Stimulated activated naive CD8-positive, alpha-beta T cell treated with anti-CD3 and anti-CD28 coated beads, Interleukin-15, Interleukin-2, amounts not matched to agents 100 U/mL and 50 U/mL, for 24 hours (primary cell): ENCODE measurements at places on chromosomes 6 and 20.

DNA sequence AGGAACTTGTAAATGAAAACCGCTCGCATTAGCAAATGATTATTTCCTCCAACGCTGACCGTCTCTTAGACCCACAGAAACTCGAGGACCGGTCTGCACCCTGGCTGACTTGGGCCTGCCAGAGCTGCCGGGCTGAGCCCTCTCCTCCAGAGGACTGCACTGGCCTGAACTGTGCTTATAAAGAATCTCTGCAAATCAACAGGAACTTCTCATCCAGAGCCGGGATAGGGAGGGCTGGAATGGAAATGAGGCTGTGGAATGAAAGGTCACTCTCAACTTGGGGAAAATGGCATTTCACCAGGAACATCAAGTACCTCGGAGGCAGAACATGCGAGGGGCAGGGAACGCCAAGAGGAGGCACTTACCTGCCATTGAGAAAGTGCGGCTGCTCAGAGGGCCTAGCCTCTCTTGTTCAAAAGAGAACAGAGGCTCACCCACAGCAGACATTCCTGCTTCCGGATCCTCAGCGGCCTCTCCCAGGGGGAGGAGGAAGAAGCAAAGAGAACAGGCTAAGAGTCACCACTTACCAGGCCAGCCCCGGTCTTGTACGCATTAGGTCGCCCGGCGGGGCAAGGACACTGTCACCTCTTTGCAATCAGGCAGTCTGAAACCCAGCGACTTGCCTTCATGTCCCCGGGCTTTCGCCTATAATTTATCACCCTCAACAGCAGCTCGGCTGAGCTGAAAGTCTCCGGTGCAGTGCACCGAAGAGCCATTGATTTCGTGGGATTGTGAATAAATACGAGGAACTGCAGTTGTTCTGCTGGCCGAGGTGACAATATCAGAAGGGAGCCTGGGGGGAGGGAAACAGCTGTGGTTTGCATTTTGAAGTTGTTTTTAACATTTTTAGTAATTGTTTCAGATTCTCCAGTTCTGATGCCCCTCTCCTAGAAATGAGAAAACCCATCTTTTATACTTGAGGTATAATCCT lies 37.6 kb downstream of the ZMYND8 start:
- peak; percentile 23 for DNase-seq

GRCh38 chr6:135331002-135331401 lies 149.9 kb downstream of the MYB start:
- no peak for DNase-seq

DNA sequence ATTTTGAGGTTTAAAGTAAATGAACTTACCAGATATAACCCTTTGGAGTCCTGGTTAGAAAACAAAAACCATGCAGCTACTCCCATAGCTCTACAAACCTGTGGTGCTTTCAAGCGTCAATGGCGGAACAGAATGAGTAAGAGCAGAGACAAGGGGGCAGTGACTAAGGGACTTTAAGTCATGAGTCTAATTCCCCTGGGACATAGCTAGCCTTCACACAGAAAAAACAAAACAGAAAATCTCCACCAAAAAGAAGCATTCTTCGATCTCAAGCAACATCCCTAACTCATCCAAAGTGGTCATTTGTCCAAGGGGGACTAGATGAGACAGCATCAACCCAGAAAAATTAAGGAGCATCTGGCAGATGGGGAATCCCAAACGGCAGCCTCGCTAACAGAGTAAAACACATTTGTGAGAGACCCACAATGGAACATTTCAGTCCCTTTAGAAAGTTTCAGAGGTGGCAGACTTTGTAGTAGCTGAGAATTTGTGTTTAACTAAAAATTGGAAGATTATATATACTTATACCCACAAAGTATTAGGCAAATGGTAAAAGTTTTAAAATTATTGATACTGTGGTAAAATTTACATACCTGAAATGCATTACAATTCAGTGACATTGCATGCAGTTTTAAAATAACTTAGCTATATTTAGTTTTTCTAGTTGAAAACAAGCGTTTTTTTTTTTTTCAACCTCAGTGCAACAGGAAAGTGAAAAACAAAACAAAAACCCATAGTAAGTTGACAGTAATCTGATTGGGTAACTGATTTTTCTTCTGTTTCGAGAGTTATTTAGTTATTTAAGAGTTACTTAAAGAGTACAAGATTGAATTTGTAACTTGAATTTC lies 67.5 kb downstream of the KCNQ5 start:
- DNase-seq = no peak

- no peak for DNase-seq
Observed at GRCh38 chr6:71228461-71229041, 60.1 kb upstream of the OGFRL1 start.

DNA sequence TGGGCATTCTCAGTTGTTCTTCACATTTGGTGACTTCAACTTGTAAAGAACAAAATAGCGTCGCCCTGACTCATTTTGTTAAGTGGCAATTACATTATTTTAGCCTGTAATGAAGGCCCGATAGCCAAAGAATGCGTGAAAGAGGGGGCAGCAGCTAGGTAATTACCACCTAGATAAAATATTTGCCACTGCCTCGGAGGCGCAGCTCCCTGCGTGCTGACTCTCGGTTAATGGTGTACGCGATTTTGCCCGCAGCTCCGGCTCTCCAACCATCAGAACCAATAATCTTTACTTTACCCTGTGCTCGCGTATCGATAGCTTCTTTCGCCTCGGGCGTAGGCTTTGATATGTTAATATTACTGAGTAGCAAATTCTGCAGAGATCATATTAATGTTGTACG lies 8.7 kb downstream of the TFAP2D start:
- no peak for DNase-seq

DNA sequence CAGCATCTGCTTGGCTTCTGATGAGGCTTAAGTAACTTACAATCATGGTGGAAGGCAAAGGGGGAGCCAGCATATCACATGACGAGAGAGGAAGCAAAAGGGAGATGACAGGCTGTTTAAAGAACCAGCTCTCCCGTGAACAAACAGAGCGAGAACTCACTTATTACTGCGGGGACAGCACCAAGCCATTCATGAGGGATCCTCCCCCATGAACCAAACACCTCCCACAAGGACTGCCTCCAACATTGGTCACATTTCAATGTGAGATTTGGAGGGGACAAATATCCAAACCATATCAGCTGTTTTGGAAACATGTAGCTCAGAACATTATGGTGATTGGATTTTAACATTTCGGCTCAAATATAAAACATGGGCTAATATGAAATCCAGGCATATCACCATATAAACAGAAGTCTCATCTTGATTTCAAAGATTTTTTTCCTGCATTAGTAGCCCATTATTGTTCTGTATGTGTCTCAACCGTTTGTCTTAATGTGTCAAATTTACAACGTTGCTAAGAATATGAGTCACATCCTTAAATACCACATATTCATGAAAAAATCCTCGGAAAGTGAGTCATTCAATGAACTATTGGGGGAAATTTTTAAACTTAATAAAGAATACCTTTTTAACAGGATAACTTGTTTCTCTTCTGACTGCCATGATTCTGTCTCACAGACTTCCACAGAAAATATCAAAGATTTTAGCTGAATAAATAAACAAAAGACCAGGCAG lies 894.3 kb downstream of the TFAP2A start:
- DNase-seq = no peak

DNA sequence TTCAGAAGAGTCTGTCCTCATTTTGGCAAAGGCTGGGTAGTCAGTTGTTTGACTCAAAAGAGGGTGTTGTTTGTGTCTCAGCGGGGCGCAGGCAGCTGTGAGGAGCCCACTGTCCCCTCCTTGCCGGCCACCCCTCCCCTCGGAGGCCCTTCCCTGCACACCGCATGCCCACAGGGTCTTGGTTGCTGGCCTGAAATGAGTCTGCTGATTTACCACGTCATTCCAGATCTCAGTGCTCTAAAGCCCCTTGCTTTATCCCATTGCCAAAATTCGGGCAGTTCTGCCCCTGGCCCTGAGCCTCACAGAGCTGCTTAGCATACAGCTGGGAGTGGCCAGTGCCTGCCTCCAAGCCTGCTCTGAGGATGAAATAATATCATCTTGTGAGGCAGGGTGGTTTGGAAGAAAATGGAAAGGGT lies 220.7 kb downstream of the UST start:
- no peak for DNase-seq

DNA sequence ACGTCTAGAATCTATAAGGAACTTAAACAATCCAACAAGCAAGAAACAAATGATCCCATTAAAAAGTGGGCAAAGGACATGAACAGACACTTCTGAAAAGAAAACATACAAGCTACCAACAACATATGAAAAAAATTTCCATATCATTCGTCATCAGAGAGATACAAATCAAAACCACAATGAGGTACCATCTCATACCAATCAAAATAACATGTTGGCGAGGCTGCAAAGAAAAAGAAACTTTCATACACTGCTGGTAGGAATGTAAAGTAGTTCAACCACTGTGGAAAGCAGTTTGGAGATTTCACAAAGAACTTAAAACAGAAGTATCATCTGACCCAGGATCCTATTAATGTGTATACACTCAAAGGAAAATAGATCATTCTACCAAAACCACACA lies 243.9 kb upstream of the RUNX2 start:
- DNase-seq = no peak

DNA sequence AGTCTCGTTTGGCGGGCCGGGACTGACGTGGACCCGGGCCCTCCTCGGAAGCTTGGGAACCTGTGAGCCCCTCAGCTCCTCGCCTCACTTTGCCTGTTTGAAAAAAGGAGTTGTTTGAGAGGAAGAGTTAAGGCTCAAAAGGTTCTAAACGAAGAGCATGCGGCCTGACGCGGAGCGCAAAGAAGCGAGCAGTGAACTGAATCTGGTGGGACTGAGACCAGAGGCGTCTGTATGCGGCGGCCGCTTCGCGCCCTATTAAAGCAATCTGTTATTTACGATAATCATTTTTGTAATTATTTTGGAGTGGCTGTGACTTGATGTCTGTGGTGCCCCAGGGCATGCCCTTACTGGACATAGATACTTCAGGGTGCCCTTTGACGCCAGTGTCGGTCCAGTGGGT lies 3.3 kb upstream of the TFAP2C start:
- DNase-seq = no peak

DNA sequence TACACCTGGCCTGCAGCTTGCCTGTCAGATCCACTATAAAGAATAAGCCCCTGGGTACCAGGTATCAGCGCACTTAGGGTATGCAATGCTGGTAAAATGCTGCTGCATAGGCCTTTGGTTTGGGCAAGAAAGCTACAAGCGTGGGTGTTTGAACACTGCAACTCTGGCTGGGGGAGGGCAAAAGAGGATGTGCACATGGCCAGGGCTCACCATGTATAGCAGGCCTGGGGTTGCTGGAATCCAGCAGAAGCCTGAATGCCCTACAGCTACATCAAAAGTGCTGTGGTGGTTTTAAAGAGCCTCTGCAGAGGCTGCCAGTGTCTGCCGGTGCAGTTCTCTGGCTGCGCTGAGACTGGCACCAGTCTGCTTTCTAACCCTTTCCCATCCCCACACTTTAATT lies 51.7 kb downstream of the UQCC1 start:
- no peak for DNase-seq

DNA sequence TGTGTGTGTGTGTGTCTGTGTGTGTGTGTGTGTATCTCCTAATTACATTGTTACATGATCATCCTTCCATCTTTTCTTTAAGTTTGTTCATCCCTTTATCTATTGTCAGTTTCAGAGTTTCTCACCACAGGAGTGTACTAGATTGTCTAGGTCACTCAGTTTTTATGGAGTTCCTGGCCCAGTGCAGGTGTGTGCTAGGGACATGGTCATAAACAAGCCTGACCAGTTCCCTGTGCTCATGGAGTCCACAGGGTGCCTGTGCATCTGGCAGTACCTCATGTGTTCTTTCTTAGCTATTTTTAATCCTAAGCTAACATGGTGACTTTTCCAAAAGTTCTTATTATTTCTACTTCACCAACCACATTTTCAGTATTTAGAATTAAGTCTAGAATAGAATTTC lies 43.9 kb downstream of the PHACTR2 start:
- DNase-seq = no peak

DNA sequence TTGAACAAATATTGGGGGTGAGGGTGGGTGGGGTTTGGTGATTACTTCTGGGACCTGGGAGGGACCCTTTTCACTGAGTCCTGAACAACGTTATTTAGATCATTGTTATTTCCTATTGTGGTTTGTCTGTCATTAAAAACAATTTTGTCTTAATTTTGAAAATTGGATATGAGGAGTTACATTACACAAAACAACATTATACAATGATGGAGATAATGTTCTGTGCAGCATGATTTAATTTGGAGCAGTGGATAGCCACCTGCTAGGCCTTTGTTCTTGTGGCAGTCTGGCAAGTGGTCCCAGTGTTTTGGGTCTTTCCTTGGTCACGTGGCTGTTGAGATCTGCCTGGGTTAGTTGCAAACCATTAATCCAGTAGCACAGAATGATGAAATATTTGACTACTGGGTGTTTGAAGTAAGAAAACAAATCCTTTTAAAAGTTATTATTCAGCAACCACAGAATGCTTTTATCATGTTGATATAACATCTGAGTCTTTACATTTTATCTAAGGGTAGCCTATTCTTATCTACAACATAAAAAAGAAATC lies 172.8 kb downstream of the CDKAL1 start:
- no peak for DNase-seq

DNA sequence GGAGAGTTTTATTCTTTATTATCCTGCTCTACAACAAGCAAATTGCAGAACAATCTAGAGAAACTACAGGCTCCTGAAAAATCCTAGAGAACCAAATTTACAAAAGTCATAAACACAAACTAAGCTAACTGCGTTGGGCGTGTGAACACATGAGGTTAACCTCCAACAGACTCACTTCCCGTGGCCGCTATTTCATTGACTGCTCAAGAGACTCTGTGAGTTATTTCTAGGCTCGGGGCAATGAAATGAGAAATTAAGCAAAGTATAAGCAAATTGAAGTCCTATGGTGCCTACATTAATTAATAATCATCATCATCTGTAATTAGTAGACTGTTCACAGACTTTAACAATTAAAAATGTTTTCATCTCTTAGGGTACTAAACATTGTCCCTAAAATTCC lies 100.0 kb downstream of the MBOAT1 start:
- no peak for DNase-seq

- DNase-seq = no peak
Observed at GRCh38 chr6:164034602-164035140, 620.2 kb downstream of the QKI start.

DNA sequence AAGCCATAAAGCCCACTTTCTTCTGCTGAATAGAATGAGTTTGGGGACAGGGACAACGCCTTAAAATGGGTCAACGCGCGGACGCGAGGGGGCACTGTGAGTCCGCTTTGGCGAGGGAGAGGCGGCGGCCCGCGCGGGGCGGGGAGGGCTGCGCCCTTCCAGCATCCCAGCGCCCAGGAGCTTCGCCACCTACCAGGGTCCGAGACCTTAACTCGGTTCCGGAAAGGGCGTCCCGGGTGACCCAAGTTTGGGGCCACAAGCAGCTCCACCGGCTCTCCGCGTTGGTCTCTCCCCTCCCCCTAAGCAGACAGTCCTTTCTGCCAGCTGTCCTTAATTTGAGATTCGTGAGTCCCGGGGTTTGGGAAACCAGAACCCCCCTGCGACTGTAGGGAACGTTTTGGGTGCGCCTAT lies 1.8 kb upstream of the SAMD5 start:
- peak; percentile 75 for DNase-seq

- DNase-seq = no peak
Observed at GRCh38 chr6:37547564-37548061, 47.9 kb upstream of the CCDC167 start.

GRCh38 chr20:37734228-37734985 lies 40.6 kb downstream of the CTNNBL1 start:
- DNase-seq = no peak

- DNase-seq = no peak
Observed at GRCh38 chr6:55497694-55498093, 81.3 kb downstream of the HMGCLL1 start.
